ENCODE measurements at places on chromosomes 6 and 20.

- DNase-seq, result no peak
These were observed 26.0 kb upstream of the CCND3 start for GRCh38 chr6:41967312-41968287.

DNA sequence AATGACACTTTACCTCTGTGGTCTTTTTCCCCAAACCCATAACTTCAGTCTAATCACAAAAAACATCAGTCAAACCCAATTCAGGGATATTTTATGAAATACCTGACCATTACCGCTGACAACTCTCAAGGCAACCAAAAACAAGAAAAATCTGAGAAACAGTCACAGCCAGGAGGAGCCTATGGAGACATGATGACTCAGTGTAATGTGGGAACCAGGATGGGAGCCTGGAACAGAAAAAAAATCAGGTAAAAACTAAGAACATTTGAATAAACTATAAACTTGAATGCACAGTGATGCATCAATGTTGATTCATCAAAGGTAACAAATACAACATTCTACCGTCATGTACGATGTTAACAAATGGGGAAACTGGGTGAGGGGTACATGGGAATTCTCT is 84.1 kb upstream of the TSHZ2 start:
- DNase-seq, result no peak

DNA sequence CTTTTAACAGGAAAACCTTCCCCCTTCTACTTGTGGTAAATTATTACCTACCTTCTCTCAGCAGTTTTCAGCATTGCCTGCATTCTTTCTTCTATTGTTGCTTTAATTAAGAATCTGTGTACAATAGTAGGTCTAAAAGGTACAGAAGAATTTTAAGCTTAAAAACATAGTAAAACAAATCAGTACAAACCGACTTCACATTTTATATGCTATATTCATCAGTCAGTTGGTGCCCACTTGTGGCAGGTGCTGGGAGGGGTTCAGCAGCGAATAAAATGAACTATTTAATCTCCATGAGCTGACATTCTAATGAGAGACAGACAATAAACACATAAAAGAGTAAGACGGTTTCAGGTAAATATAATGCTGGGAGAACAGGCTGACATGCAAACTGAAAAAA is 73.4 kb upstream of the FBXO30 start:
- no peak for DNase-seq

GRCh38 chr20:19974630-19975435 is 42.3 kb upstream of the NAA20 start:
- DNase-seq, result no peak

DNA sequence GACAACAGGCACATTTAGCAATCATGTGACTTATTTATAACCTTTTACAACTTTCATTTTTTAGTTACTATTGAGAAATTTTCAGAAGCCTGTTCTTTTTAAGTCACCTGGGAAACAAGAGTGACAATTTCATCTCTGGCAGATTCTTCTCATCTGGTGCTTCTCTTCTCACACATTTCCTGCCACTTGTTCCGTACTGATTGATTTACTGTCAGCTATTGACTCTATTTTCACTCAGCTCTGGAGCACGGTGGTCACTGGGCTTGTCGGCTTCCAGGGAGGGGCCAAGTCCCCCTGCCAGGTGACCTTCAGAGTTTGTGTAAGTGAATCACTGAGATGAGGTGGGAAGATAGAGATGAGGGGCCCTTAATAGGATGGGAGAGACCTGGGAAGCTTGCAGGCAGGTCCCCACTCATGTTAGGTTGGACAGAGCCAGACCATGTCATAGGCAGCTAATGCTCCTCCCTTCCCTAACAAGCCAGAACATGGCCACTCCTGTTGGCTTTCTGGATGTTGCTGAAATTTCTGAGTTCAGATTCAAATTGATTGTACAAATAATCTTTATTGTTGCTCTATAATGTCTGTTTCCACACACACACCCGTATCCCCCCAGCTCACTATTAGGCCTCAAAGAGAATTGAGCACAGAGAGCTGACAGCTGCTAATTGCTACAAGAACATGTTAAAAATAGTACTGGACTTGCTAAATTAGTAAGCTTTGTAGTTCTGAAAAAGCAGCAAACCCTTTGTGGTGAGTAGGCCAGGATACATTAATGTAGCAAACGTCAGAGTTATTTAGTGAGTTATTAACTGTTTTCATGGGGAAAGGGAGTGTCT is 13.3 kb downstream of the DUSP22 start:
- no peak for DNase-seq

Measured in stimulated activated CD8-positive, alpha-beta memory T cell treated with anti-CD3 and anti-CD28 coated beads, Interleukin-7, amount 100 ng/mL, for 48 hours (primary cell).